Amygdala (tissue), 56 donors: ENCODE measurements at places on chromosomes 4 and X.

DNA sequence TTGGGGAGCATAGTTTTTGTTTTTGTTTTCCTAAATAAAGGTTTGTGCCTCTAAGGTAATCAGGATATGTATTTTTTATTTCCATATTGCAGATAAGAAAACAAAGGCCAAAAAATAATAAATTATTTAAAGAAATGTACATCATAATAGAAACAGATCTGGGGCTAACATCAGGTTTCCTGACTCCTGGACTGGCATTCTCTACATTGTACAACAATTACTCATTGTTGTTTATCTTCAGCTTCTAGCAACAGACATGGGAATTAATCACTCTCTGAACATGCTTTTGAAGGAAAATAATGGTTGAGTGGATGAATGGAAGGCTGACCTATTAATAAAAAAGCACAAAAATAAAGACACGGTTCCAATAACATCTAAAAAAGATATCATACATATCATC lies 146.2 kb downstream of the KCNIP4 start:
- DNase-seq, result no peak

- DNase-seq, result no peak
Observed at GRCh38 chrX:148930206-148930729, 429.9 kb downstream of the AFF2 start.

- no peak for DNase-seq
Observed at GRCh38 chrX:93673869-93674271, at the start of gene FAM133A. TSS of gene FAM133A (plus strand) at chrX:93674206. CDS start at chrX:93709420, 35,214 bp downstream.

- DNase-seq, result no peak
Observed at GRCh38 chr4:8278421-8279287, 9.1 kb downstream of the HTRA3 start.

DNA sequence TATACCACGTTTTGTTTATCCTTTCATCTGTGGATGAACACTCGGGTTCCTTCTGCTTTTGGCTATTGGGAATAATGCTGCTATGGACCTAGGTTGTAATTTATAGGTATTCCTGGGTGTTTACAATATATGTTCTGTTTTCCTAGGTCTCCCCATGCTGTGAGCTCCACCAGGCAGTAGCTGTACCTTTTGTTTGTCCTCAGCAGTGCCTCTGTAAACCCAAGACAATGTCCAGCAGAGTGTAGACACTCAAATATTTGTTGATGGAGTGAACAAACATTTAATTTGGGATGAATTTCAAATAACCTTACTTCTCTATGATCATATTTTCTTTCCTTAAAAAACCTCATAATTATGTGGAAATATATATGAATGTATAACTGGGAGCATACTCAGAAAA lies 259.5 kb upstream of the BOD1L1 start:
- DNase-seq, result no peak

- DNase-seq, result no peak
Observed at GRCh38 chr4:167602157-167602556, 367.9 kb upstream of the SPOCK3 start.

DNA sequence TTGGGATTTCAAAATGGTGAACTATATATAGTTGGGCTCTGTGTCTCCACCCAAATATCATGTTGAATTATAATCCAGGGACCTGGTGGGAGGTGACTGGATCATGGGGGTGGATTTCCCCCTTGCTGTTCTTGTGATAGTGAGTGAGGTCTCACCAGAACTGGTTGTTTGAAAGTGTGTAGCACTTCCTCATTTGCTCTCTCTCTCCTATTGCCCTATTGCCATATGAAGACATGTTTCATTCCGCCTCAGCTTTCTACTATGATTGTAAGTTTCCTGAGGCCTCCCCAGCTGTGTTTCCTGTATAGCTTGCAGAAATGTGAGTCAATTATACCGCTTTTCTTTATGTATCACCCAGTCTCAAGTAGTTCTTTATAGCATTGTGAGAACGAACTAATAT lies 545.6 kb downstream of the TRAM1L1 start:
- DNase-seq, result no peak

- DNase-seq, result no peak
Observed at GRCh38 chr4:78667764-78668163, 108.4 kb upstream of the BMP2K start.

GRCh38 chr4:95198961-95199360 lies 349.8 kb downstream of the UNC5C start:
- DNase-seq, result no peak
